Central memory CD4-positive, alpha-beta T cell (primary cell): ENCODE measurements at places on chromosomes 2 and 18.

DNA sequence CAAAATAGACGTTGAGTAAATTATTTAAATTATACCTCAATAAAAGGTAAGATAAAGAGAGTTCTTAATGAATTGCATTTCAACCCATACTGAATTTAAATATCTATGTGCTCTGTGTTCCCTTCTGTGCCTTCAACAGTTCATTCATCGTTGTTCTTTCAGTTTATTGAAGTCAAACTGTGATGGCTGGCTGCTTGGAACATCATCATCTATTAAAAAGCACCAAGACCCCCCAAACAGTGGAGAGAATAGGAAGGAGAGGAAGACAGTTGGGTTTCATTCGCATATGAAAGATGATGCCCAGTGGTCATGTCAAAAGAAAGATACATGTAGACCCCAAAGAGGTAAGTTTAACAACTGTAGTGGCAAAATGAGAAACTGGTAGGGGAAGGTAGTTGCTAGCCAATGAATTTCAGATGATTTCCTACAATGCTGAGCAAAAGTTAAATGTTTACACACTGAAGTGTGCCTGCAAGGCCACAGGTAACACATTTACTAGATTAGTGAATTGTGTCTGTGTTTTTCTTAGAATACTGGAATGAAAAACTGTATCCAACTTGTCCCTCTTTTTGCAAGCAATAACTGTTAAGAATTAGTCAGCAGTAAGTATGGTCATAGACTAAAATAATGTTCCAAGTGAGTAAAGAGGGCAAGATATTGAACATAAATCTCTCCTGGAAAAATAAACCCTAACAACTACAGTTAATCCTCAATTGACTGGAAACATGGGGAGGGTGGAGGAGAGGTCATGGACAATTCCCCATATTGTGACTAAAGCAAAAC is 331.3 kb downstream of the KIAA1328 start:
- DNase-seq = no peak

DNA sequence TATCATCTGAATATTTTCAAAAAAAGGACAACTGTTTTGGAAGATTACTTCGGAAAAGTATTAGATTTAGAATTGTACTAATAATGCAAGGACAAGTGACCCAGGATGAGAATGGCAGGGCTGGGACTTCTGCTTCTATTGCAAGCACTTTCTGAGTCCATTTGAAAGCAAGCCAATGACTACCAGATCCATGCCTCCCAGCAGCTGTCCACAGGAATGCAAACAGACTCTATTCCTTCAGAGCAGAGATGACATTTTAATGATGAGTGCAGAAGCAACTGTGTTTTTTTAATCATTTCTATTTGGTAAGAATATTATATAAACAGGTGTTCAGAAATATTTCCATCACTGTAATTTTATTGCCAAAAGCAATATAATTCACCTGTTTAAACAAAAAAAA is 456.7 kb downstream of the SOX11 start:
- DNase-seq = no peak

GRCh38 chr2:222663479-222663878 is 7.6 kb upstream of the FARSB start:
- no peak for DNase-seq

- no peak for DNase-seq
Observed at GRCh38 chr18:23578067-23578701, 8.1 kb downstream of the NPC1 start.

DNA sequence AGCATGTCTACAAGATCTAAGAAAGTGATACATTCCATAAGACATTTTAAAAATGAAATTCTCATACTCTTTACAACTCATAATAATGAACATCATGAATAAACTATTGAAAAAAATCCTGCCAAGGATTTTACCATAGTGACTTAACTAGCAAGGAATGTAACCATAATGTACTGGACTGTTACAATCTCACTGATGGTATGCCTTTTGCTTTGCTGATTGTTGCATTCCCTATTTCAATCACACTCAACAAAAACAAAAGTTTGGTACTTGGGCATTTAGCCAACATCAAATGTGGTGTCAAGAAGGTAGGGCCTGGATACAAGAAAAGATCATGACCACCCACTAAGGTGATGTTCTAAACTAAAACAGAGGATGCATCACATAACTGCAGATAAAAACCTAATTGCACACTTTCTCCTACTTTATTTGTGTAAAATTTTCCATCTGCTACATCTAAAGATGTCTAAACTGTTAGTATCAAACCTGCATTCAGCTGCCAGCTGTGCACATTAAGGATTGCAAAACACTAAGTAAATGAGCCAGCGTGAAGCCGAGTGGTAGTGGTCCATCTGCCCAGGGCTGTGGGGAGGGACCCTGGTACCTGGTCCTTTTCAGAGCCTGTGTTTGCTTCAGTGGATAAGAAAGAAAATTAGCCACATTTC is 564.4 kb downstream of the ZEB2 start:
- DNase-seq = no peak

GRCh38 chr2:62339837-62340236 is 143.9 kb downstream of the B3GNT2 start:
- no peak for DNase-seq

DNA sequence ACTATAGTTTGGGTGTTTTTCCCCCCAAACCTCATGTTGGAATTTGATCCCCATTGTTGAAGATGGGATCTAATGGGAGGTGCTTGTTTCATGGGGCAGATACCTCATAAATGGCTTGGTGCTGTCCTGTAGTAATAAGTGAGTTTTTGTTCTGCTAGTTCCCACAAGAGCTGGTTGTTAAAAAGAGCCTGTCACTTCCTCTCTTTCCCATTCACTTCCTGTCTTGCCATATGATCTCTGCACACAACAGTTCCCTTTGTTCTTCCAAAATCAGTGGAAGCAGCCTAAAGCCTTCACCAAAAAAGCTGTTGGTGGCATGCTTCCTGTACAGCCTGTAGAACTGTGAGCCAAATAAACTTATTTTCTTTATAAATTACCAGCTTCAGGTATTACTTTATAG is 768.2 kb upstream of the VRK2 start:
- no peak for DNase-seq

DNA sequence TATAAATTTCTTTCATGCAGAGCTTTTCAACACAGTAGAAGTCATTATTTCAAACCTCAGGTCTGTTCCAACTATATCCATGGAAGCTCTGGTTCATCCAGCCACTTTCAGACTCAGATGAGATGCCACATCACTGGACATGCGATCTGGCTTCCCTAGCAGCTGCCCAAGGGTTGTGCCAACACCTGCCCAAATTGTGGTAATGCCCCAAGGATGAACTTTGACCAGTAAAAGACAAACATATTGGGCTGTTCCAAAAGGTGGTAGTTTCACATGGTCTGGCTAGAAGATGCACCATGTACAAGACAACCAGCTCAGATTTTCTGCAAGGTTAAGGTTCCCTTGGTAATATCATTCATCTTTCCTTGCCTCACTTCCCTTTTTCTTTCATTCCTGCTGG is 101.9 kb downstream of the THADA start:
- no peak for DNase-seq

- DNase-seq = no peak
Observed at GRCh38 chr2:1299043-1299442, 114.2 kb upstream of the TPO start.

DNA sequence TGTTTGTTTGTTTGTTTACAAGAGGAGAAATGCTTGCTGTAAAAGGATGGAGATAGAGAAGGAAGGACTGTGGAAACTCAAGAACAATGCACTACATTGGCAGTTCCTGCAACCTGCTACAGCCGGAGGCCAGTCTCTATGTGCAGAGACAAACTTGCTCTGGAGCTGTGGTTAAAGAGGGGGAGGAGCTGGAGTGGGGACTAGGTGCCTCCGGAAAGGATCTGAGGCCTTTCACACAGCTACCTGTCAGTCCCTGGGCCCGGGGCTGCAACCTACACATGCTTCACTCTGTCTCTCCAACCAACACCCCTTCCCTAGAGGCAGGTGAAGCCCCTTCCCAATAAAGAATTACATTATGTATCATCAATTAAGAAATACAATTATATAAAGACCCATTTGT is 1234.0 kb upstream of the ZEB2 start:
- no peak for DNase-seq

DNA sequence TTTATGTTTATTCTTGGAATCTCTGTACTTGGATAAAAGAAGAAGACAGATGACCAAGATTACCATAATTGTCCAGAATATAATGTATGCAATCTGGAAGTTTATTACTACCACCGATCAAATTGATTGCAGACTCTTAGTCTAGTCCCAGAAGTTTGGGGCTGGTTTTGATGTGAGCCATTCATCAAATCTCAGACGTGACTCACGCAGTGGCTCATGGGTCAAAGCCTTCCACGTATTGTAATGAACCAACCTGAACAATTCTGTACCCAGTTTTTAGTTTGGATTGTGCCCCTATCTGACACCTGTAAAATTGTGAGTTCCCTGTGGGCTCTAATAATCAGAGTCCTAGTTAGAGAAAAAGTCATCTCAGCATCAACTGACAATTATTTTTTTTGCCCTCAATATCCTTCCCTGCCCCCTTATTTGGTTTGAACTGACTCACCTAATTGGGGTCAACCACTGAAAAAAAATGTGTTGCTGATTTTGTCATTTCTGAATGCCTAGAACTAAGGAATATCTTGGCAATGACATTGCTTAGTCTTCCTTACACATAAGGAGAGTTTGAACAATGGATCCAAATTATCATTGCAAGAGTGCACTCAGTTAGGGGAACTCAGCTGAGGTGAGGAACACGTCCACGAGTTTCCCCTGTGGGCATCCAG is 219.5 kb upstream of the NRP2 start:
- no peak for DNase-seq

GRCh38 chr2:121304941-121305340 is 19.9 kb upstream of the TFCP2L1 start:
- no peak for DNase-seq

GRCh38 chr18:74233933-74234325 is 57.8 kb downstream of the CYB5A start:
- no peak for DNase-seq

GRCh38 chr2:84388921-84389490 is 70.1 kb downstream of the SUCLG1 start:
- no peak for DNase-seq

DNA sequence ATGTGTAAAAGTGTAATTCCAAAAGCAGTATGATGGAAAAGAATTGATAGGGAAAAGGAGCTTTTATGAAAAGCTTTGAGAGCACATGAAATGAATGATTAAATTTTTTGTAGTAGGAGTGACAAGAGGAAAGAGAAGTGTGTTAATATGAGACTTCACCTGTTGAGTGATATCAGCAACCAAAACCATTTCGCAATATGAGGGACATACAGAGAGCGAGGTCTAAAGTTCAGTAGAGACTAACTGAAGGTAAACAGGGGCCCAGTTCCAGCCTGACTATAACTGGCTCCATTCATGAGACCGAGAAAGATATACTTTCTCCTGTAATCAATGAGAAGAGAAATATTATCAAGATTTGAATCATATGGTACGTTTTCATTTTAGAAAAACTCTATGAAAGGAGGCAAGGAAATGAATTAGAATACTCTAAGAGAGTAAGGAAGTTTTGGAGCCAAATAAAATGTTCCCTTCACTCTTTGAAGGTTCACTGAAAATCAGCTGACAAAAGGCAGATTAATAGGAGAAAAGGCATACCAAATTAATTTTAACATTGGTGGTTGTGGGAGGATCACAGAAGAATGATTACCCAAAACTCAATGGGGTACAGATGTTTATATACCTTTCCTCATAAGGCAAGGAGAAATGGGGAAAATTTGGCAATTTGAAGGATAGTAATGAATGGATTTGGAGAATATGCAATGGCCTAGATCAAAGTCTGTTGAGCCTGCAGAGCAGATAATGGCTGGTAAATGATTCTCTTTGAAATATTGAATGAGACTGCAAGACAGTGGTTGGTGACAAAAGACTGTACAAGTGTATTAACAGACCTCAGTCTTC is 932.2 kb downstream of the TDRD15 start:
- no peak for DNase-seq

- DNase-seq = no peak
Observed at GRCh38 chr2:128469875-128470274, 151.2 kb upstream of the HS6ST1 start.

DNA sequence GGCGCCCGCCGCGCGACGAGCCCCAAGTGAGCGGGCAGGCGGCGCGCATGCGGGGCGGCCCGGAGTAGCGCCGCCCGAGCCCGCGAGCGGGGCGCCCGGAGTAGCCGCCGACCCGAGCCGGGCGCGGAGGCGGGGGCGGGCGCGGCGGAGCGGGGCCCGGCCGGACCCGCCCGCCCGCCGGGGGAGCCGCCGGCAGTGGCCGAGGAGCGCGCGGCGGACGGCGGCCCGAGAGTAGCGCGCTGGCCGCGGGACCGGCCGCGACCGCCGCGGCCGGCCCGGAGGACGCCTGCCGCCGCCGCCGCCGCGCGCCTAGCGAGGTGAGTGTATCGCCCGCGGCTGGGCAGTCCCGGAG is at the start of gene GALNT1:
Gene GALNT1 (plus strand): TSS at position 195 of the 352 bp plus-strand sequence. CDS start 72,923 bp downstream, outside the sequence.
- no peak for DNase-seq

DNA sequence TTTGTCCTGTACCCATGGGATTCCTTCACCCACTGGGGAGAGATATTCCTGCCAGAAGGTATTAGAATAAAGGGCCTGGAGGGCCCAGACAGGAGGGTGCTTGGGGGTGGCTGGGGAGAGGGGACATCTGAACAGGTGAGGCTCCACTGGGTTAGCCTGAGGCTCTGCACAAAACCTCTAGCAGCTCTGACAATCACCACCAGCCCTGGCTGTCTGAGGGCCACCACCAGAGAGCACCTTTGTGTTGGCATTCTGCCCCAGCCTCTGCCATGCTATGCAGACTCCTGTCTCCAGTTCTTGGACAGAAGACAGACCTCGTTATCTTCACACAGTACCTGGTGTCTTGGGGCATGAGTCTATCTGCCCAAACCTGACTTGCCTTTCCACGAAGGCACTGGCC is 25.3 kb downstream of the SLC16A14 start:
- no peak for DNase-seq
